ENCODE measurements at places on chromosomes 6 and 20.

GRCh38 chr6:46263707-46264086 is 92.9 kb upstream of the ENPP5 start:
- no peak for DNase-seq

- no peak for DNase-seq
Observed at GRCh38 chr20:64133951-64134407, 26.6 kb upstream of the NPBWR2 start.

DNA sequence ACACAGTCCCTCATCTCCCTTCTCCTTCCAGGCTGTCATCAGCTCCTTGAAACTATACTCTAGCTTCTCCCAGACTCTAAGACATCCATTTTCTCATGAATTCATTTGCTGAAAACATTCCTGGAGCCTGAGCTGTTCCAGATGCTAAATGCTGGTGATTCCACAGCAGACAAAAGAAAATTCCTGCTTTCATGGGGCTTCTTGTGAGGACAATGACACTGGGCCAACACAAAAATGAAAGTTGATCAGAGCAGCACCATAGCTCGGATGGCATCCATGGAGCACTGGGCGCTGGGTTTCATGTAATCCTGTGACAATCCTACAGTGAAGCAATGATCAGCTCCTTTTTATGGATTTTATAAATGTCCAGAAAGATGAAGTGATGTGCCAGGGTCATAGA is 47.4 kb upstream of the STX16 start:
- DNase-seq: no peak

DNA sequence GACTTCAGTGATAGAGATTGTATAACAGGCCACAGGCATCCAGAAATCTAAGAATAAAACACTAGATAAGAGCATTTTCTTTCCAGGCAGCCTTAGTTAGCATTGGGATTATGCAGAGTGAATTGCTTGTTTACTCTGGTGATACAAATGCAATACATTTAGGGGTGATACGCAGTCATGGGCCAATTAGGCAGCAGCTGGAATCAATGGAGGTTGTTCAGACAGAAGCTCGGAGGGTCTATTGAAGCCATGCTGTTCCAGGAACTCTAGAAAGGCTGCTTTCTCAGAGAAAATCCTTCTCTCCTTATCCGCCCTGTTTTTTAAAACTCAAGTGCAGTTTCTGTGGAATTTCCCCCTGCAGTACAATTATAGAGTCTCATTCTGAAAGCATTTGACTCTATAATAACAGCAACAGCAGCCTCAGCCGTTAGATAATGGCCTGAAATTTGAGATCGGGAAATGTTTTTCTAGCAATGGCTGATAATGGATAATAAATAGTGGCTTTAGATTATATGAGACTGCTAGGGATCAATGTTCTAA is 364.3 kb upstream of the HS3ST5 start:
- DNase-seq: no peak

DNA sequence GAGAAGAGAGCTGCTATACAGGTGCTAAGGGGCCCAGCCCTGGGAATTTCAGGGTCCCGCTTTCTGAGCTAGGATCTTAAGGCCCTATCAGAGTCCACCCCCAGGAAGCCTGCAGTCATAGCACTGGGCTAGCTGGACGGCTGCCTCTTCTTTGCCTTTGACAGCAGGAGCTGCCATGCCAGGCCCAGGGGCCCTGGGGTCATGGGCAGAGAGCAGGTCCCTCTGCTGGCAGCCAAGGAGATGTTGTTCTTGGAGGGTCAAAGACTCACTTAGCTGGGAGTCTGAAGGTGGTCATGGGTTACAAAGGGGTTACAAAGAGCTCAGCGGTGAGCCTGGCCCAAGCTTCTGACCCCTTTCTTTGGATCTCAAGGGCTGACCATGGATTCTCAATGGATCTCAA is 52.7 kb downstream of the RPP21 start:
- DNase-seq: no peak

- DNase-seq: no peak
Observed at GRCh38 chr6:167856999-167857660, 30.4 kb downstream of the AFDN start.

DNA sequence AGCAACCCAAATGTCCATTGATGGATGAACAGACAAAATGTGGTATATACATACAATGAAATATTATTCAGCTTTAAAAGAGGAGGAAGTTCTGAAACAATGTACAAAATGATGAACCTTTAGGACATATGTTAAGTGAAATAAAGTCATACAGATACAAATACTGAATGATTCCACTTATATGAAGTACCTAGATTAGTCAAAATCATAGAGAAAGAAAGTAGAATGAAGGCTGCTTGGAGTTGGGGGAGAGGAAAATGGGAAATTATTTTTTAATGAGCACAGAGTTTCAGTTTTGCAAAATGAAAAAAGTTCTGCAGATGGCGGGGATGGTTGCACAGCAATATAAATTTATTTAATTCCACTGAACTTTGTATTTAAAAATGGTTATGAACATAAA is 12.4 kb downstream of the COL19A1 start:
- no peak for DNase-seq

DNA sequence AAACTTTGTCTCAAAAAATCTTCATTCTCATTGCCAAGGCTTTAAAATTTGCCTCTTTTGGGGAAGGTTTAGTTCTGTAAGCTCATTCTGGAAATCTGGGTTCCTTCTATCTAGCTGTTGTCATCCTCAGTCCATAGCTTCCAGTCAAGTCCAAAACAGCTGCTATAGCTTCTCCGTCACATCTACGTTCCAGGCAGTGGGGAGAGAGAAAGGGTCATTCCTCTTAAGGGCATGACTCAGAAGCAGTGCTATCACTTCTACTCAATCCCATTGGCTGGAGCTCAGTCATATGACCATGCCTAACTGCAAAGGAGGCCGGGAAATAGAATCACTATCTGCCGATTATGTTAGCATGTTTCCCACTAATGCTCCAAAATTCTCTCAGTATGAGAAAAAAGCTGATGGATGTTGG is 141.4 kb upstream of the PTPN1 start:
- no peak for DNase-seq

GRCh38 chr6:150565945-150566344 is 33.7 kb upstream of the PLEKHG1 start:
- no peak for DNase-seq

DNA sequence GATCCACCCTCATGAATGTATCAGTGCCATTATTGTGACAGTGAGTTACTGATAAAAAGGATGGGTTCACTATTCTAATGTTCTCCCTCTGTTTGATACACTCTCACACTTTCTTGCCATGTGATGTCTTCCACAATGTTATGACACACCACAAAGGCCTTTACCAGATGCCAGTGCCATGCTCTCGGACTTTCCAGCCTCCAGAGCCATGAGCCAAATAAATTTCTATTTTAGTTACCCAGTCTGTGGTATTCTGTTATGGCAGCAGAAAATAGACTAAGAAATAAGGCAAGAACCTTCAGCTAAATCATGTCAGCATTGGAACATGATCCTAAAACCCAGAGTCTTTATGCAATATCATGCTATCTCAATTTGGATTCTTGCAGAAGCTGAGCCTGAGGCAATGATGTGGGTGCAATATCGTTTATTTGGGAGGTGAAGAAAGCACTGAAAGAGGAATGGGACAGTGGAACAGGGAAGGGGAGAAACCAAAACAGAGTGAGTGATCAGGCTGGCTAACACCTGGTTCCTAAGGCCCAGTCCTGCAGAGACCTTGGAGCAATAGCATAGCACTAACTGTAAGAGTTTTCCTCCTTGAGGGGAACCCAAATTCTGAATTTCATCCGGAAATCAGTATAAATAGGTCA is 130.4 kb upstream of the LRFN2 start:
- no peak for DNase-seq

DNA sequence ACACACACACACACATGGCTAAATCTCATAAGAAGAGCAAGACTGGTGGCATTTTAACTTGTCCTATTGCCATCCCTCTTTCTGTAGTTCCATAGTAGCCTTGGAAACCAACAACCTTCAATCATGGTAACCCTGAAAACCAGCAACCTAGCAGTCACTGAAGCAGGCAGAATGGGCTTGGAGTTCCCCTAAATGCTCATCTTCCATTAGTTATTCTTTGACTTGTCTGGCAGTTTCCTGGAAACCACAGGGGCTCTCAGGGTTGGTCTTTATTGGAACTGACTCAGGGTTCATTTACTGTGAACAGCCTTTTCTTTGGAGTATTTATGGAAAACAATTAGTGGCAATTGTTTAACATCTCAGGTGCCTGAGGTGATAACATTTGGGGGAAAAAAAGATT is 19.4 kb upstream of the BRPF3 start:
- DNase-seq: no peak

GRCh38 chr6:35014786-35015185 is 125.7 kb downstream of the ANKS1A start:
- no peak for DNase-seq

GRCh38 chr6:16723826-16724225 is 37.4 kb downstream of the ATXN1 start:
- no peak for DNase-seq

GRCh38 chr6:34004706-34005105 is 141.2 kb downstream of the GRM4 start:
- no peak for DNase-seq

DNA sequence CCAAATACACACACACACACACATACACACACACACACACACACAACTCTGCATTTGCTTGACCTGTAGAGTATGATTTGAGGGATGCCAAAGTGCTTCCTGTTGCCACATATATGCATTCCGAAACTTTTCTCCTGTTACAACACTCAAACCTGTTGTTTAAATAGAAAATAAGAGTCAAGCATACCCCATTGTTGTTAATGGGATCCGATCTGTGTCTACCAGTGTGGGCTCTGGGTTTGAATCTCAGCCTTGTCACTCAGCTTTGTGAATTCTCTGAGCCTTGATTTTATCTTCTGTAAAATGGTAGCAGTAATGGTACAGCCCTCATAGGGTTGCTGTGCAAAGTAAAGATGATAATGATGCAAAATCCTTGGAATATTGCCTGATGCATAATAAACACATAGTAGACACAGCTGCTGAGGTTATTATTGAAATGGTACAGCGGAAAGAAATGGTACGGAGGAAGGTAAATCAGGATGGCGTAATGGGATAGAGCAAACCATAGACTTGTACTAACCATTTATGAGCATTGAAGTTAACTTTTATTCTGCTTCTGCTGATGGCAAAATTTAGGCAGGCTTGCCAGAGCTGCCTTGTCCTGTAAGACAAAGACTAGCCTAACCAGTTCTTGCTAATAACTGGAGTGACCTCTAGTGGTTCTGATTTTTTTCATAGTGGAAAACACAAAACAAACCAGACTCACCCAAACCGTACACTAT is 113.5 kb upstream of the PHACTR1 start:
- DNase-seq: no peak

DNA sequence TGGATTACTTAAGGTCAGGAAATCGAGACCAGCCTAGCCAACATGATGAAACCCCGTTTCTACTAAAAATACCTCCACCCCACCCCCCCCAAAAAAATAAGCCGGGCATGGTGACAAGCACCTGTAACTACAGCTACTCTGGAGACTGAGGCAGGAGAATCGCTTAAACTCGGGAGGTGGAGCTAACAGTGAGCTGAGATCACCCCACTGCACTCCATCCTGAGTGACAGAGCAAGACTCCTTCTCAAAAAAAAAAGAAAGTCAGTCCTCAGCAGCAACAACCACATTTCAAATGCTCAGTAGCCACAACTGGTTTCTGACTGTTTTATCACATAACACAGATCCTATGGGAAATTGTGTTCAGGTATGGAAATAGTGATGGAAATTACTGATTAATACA is 135.3 kb downstream of the HFE start:
- no peak for DNase-seq

GRCh38 chr6:138785079-138785478 is 10.8 kb upstream of the ECT2L start:
- DNase-seq: no peak

GRCh38 chr20:50283922-50284810 is 93.5 kb downstream of the CEBPB start:
- peak; percentile 76 for DNase-seq

DNA sequence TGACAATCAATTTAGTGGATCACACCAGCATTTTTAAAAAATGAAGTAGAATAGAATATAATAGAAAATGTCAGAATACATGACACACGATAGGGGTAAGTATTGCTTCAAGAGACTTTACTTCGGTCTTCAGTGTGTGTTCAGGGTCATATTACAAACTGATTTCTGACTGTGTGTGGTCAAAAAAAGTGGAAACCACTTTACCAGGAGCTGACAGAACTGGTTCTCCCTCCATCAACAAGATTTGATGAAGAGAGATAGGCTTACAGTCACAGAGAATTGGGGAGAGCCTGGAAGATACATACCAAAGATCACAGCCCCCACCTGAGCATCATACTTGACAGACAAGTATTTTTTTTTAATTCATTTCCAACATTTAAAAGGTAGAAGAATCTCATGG is 21.7 kb downstream of the ARMC2 start:
- DNase-seq: no peak

GRCh38 chr6:1127129-1127528 is 184.8 kb upstream of the FOXQ1 start:
- no peak for DNase-seq

- DNase-seq: no peak
Observed at GRCh38 chr6:87122477-87122876, 27.6 kb upstream of the CGA start.

DNA sequence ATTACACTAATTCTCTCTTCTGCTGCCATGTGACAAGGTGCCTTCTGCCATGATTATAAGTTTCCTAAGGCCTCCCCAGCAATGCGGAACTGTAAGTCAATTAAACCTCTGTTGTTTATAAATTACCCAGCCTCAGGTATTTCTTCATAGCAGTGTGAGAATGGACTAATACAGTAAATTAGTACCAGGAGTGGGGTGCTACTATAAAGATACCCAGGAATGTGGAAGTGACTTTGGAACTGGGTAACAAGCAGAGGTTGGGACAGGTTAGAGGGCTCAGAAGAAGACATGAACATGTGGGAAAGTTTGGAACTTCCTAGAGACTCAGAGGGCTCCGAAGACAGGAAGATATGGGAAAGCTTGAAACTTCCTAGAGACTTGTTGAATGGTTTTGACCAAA is 34.8 kb downstream of the MICA start:
- DNase-seq: no peak

DNA sequence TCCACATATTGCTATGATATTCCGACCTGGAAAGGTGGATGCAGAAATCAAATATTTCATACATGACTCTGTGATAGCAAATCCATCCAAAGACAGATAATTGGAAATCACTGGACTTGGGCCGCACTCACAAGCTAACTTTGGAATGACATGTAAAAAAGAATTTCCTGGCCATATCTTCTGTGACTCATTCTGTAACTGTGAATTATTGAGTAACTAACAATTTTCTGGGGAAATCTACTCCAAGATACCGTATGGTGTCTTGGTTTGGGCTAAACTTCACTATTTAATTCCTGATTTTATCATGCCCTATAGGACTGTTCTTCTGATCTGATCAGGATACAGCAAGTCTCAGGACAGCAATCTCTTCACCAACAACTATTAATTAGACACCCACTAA is 92.7 kb upstream of the LY86 start:
- DNase-seq: no peak

Measured in pancreas (tissue), 10 donors.